ENCODE measurements at places on chromosomes 2 and 18.

- DNase-seq, result no peak
These were observed 27.4 kb downstream of the NEMP2 start for GRCh38 chr2:190507135-190507534.

- no peak for DNase-seq
These were observed 589.2 kb upstream of the SALL3 start for GRCh38 chr18:78390348-78390951.

GRCh38 chr2:33108483-33109443 lies 162.0 kb downstream of the LTBP1 start:
- DNase-seq, result peak; percentile 56

- no peak for DNase-seq
These were observed 198.5 kb downstream of the TNS1 start for GRCh38 chr2:217804338-217804737.

- no peak for DNase-seq
These were observed 147.0 kb downstream of the HDAC4 start for GRCh38 chr2:239253701-239254436.

GRCh38 chr2:233354971-233355574 lies 779 bp downstream of the DGKD start:
- DNase-seq, result no peak

GRCh38 chr2:211401328-211401727 lies 844.9 kb downstream of the CPS1 start:
- DNase-seq, result peak; percentile 12

- peak; percentile 89 for DNase-seq
These were observed 42.0 kb upstream of the CREB1 start for GRCh38 chr2:207487650-207488311.

DNA sequence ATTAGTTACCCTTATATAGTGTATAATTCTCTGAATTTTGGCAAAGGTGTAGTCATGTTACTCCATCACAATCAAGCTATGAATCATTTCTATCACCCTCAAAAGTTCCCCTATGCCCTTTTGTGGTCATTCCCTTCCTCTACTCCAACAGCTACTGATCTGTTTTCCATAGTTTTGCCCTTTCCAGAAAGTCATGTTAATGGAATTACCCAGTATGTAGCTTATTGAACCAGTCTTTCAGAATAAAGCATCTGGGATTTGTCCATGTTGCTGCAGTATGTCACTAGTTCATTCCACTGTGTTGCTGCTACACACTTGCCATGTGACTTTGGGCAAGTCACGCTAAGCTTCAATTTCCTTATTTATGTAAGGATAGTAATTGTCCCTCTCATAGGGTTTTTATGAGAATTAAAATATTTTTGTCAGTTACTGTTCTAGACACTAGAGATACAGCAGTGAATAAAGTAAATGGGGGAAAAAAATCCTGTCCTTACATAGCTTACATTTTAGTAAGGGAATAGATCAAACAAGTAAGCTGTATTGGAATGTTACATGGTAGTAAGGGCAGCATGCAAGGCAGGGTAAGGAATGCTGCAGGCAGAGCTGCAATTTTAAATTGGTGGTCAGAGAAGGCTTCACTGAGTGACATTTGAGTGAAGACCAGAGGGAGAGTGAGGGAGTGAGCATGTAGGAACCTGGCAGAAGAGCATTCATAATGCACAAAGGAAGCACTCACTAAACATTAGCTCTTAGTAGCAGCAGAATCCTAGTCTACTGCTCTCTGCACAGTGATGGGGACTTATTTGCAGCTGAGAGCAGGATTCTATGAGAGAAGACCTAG lies 80.3 kb upstream of the TSPYL6 start:
- peak; percentile 20 for DNase-seq

Measured in amniotic epithelial cell (primary cell).